ENCODE measurements at places on chromosomes 7 and 10.

DNA sequence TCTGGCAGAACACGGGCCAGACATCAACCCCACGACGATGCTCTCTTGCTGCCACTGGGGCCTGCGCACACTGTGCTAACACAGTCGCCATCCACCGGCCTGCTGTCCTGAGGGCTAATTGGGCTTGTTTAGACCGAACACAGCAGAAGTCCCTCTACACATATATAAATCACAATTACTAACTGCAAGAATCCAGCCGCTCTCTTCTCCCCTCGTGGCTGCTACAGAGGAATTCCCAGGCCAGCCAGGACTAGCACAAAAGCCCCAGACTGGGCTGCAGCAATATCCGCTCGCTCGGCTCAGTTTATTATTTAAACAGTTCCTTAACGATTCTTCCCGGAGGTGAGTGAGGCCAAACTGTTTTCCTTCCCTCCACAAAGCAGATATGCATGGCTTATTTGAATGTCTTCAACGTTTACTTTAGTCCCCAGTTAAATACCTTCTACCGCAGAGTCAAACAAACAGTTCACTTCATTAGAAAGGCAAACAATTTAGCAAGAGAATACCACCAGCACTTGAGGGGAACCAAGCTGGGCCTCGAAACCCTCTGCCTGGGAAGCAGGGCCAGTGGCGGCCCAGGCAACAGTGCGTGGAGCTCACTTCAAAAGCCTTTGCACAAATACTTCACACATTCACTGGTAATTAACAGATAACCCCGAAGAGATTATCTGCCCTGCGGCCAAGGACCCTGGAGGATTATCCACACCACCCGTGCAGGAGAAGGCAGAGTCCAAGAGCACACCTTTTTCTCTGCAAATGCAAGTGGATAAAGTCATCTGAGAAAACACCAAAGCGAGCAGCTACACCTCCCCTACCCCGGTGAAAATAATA, 145.3 kb downstream of the GLI3 start:
- DNase-seq, result no peak

DNA sequence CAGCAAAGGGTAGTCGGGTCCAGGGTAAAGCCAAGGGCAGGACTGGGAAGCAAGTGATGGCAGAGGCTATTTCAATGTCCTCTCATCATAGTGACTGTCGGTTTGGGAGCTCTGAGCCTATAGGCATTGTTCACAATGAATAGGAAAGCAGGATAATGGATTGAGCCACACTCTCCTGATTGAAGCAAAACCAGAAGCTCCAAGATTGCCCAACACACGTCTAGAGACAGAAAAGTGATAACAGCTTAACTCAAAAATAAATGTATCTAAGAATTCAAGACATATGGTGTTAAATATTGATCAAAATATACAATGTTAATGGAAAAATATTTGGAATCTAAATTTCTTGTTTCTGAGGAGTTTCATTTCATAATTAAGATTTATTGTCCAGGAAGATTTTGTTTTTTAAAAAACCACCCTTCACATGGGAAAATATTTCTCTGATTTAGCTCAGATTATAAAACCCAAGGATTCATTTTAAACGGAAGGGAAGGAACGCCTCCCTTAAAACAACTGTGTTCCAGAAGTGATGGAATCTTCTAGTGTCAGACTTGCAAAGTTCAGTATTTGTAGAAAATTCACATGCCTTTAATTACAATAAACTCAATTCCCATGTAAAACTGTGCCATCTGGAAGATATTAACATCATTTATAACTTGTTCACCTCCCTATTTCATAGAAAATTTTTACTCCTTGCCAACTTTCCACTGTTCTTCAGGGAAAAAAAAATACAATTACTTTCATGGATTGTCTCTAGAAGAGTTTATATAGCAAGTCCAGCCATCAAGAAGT, 54.5 kb downstream of the NRP1 start:
- DNase-seq, result no peak

GRCh38 chr10:2686691-2687090, 380.7 kb upstream of the PFKP start:
- no peak for DNase-seq

DNA sequence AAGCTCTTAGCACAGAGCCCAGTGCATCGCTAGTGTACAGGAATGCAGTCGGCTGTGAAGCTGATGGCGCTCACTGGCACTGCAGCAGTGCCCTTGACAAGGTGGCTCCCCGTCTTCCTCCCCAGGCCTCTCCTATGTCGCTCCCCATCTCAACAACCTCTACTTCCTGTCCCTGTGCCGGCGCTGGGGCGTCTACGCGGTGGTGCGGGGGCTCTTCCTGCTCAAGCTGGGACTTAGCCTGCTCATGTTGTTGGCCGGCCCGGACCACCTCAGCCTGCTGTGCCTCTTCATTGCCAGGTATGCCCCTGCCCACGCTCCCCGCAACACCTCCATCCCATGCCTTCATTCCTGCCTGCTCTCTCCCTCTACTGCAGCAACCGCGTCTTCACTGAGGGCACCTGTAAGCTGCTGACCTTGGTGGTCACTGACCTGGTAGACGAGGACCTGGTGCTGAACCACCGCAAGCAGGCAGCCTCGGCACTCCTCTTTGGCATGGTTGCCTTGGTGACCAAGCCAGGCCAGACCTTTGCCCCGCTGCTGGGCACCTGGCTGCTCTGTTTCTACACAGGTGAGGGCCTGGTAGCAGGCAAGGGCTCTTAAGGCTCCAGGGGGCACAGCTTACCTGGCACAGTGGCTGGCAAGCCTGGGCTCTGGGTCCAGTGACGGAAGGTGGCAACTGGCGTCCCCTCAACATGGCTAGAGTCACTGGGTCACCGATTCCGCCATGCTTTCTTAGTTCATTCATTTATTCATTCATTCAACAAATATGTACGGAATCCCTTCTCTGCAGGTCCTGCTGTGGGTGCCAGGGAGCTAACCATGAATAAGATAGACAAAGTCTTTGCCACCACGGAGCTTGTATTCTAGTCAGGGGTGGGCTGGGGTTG, 22.3 kb upstream of the C10orf95 start:
- no peak for DNase-seq

- no peak for DNase-seq
Measured at GRCh38 chr7:126702242-126703016, 550.3 kb downstream of the GRM8 start.

DNA sequence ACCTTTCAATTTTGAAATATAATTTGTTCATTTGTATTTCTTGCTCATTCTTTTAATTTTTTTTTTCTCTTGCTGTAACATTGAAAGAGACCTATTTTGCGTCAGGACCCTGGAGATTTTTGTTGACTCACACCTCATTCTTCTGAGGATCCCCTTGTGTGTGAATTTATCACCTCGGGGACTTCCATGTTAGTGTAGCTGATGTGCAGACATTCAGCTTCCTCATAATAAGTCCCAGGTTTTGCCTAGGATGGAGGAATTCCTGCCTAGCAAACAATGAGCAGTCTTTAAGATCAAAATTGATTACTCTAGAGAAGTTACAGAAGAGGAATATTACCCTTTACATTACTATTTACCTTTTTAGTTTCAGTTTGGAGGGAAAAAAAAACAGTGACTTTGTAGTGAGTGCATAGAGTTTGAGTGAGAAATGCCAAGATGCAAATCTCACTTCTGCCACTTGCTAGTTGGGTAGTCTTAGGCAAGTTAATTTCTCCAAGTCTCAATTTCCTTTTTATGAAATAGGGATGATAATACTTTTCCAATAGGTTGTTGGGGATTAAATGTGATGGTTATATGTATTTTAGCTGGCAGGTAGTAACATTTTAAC, 14.3 kb downstream of the TES start:
- no peak for DNase-seq

GRCh38 chr10:71031603-71032002, 143.2 kb upstream of the PCBD1 start:
- no peak for DNase-seq

- no peak for DNase-seq
Measured at GRCh38 chr10:131652438-131653139, 248.2 kb upstream of the PPP2R2D start.

- DNase-seq, result no peak
Measured at GRCh38 chr7:96361116-96361857, 39.4 kb upstream of the SLC25A13 start.

- no peak for DNase-seq
Measured at GRCh38 chr7:18294411-18294810, 201.1 kb upstream of the HDAC9 start.

DNA sequence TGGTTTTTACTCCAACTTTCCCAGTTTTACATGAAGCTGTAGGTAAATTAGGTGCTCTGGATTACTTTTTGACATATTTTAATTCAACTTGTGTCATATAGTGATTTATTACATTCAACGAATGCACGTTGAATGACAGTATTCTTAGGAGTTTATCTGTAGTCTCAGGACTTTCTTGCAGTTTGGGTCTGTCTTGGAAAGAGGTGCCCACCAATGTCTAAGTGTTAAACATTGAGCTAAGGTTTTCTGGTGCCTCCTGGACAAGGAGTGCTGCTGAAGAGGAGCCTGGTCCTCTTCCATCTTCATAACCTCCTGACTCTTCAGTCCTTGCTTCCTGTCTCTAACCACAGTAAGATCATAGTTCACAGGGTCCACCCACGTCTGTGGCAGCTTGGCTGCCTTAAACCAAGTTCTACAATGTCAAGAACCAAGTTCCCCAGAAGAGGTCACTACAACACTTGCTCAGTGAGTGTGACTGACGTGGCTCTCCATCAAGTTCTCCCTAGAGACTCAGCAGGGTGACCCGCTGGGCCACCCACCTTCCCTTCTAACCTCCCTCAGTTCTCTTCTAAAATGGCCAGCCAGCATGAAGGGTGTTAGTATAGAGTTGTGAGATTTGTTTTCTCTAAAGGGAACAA, 6.1 kb downstream of the NPY start:
- no peak for DNase-seq

- DNase-seq, result no peak
Measured at GRCh38 chr7:139557857-139558581, 34.5 kb downstream of the CLEC2L start.

- no peak for DNase-seq
Measured at GRCh38 chr10:102457591-102458150, 6.3 kb upstream of the C10orf95 start.

DNA sequence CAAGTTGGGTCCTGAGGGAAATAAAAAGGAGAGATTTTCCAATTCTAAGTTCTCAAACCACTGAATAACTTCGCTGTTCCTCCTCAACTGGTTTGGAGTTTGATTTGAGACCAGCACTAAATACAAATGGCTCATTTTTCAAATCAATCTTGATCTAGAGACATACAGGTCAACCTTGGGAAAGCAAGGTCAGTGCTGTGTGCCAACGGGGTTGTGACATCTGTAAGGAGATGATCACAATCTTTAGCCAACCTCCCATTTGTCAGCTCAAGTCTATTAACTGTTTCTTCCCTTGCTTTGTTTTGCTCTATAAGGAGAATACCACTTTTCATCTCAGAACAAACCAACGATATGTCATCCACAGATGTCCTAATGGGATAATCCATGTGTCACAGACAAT, 131.1 kb downstream of the TAX1BP1 start:
- no peak for DNase-seq

DNA sequence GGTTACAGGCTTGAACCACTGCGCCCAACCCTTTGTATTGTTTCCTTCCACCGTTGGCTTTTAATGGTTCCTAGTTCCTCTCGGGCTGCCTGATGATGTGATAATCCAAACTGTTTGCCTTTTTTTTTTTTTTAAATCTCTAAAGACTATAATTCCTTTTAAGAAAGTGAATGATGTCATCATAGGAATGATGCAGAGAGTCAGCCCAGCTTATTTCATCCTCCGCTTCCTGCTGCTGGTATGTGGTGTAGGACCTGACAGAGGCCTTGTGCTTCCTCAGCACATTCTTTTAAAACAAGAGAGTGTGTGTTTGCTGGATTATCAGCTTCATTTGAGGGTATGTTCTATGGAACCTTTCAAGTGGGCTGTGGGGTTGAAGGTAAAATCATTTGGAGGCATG, 241.4 kb downstream of the LRMDA start:
- no peak for DNase-seq

GRCh38 chr10:30553626-30554439, 75.7 kb downstream of the LYZL2 start:
- DNase-seq, result no peak

- no peak for DNase-seq
Measured at GRCh38 chr10:66637273-66638036, 288.4 kb upstream of the LRRTM3 start.

DNA sequence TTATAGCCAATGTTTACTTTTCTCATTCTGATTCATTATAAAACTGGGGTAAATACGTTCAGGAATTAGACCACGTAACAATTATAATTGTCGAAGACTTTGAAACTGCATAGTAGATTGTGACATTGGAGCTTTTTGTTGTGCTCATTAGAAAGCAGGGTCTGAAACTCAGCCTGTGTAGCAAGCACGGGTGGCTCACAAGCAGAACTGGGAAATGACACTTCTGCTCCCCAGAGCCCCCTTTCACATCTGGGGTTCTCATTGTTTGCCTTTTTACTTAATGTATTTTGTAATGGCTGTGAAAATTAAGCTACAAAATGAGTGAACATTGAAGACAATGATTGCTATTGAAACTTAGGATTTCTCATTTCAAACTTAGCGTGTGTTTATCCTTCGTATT, 72.9 kb downstream of the CDHR3 start:
- DNase-seq, result no peak

Data from epithelial cell of prostate (primary cell).